ENCODE measurements at places on chromosomes 13 and 19. TPM values are rescaled to one million over a fixed set of nuclear protein-coding genes. Genes with fewer than 3 reads are reported as not detected.
A peak's percentile ranks its signal among the peaks of the same experiment; 100 is the strongest.

The ZNF699 gene
- 3.9 TPM for total RNA-seq

The CACNA1A gene
- total RNA-seq = 9.0 TPM

The ZNF564 gene
- total RNA-seq = 18.8 TPM

The HCN2 gene
- total RNA-seq = 0.28 TPM

The CEACAM7 gene
- total RNA-seq = not detected

The PSG7 gene
- total RNA-seq = not detected

The YIPF2 gene
- total RNA-seq = 51.4 TPM

DNA sequence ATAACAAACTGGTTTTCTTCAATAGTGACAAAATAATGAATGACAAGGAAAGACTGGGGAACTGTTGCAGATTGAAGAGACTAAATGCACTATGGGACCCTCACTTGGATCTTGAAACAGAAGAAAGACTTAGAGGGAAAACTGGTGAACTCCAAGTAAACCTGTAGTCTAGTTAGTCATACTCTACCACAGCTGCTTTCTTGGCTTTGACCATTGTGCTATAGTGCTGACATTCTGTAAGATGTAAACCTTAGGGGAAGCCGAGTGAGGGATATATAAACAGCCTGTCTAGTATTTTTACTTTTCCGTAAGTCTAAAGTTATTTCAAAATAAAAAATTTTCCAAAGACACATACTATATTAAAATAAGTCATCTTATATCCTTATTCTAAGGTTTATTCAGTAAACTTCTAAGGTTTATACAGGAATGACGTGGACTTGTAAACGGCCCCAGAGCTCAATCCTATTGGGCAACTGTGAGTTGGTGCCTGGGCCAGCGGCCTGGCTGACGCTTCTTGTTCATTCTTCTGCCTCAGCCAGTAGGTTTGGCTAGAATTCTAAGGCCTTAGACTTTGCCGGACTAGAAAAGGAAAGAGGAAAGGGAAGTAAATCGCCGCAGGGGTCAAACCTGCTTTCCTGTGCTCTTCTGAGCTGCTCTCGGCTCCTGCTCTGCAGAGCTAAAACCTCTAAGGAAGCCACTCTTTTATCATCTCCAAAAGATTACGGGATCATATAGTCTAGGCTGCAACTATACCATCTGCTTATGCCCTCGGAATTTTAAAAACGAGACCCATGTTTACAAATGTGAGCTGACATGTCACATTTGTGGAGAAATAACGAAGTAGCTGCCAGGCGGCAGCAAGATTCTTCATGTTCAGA lies 33.6 kb upstream of the UBE2L5 start:
- DNase-seq = peak; percentile 40

DNA sequence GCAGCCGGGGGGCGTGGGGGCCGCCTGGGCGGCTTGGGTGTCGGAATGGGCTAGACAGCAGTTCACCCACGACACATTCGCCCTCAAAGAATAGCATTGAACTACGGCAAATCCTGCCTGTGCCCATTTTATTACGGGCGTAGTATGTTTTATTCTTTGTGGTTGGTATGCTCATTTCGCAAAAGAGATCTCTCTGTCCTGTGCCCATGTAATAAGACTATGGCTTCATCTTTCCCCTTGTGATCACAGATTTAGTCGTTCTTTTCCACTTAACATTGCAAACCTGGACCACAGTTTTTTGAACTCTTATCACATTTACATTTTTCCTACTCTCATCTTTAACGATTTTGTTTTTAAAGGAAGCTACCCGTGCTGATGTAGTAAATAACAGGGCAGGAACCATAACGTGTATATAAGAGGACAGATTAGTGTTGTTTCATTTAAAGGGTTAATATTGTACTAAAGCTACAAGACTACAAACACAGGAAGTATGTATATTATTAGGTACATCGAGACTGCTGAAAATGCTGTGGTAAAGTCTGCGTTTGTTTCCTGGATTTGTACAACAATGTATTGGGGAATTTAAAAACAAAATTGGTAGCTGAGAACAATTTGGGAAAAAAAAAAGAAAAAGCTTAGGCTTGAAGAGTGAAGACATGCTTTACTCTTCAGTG lies 3.2 kb upstream of the MYCBP2 start:
- DNase-seq = no peak

GRCh38 chr19:49660338-49660961 lies 5.2 kb downstream of the IRF3 start:
- DNase-seq = no peak

- DNase-seq = no peak
These were observed 20.5 kb downstream of the SMARCA4 start for GRCh38 chr19:10981252-10981895.

- no peak for DNase-seq
These were observed 9.9 kb downstream of the SOX21 start for GRCh38 chr13:94702181-94703041.

DNA sequence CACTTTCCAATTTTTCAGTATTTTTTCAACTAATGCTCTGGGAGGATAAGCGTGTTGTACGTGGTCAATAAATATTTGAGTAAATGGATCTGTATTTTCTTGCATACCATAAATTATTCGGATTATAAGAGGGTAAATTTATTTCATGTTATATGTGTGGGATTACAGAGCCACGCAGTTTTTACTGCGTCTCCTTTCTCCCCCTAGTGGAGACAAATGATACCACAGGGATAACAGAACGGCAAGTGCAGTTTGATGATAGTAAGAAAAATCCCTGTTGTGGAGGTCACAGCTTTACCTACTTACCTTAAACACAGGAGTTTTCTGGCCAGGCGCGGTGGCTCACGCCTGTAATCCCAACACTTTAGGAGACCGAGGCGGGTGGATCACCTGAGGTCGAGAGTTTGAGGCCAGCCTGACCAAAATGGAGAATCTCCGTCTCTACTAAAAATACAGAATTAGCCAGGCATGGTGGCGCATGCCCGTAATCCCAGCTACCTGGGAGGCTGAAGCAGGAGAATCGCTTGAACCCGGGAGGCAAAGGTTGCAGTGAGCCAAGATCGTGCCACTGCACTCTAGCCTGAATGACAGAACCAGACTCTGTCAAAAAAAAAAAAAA lies 16.8 kb downstream of the MBD3L2B start:
- DNase-seq = peak; percentile 11

DNA sequence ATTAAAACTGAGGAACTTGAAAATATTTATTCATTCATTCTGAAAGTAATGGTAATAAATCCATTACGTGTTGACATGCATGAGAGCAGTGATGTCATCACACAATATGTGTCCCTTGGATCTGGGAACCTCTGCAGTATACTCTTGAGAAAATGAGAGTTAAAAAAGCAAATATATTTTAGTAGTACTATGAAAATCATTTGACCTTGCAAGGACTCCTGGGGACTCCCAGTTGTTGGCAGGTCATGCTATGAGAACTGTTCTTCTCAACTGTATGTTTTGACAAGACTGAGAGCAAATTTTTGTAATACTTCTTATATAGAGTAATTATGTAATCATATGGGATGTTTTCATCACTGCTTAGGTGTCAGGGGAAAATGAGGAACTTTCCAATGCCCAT lies 249.4 kb downstream of the PCCA start:
- no peak for DNase-seq

GRCh38 chr13:101415358-101416174 lies 742 bp downstream of the NALCN start:
- DNase-seq = no peak

DNA sequence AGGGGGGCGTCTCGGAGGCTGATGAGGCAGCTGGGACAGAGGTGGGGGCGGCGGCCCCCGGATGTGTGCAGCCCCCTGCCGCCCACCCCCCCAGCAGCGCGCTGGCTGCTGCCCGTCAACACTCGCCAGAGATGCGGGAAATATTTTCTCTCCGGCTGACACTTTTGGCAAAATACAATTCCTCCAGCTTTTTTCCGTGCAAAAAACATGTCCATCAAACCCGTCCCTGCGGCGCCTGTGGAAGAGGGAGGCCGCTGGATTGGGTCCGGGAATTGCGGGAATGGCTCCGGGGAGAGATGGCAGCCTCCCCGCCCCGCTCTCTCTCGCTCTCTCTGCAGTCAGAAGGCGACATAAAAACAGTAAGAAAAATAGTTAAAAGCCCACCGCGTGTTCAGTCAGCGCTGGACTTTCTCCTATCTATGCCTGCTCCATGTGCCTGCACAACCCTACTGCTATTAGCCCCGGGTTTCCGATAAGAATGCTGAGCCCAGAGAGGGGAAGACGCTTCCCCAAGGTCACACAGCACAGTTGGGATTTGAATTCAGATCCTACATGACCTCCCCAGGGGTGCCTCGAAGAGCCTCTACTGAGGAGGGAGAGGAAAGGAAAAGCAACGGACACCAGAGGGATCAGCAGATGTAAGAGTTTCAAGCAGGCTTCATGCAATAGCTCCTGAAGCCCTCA lies 23.2 kb downstream of the ZNRF4 start:
- no peak for DNase-seq

DNA sequence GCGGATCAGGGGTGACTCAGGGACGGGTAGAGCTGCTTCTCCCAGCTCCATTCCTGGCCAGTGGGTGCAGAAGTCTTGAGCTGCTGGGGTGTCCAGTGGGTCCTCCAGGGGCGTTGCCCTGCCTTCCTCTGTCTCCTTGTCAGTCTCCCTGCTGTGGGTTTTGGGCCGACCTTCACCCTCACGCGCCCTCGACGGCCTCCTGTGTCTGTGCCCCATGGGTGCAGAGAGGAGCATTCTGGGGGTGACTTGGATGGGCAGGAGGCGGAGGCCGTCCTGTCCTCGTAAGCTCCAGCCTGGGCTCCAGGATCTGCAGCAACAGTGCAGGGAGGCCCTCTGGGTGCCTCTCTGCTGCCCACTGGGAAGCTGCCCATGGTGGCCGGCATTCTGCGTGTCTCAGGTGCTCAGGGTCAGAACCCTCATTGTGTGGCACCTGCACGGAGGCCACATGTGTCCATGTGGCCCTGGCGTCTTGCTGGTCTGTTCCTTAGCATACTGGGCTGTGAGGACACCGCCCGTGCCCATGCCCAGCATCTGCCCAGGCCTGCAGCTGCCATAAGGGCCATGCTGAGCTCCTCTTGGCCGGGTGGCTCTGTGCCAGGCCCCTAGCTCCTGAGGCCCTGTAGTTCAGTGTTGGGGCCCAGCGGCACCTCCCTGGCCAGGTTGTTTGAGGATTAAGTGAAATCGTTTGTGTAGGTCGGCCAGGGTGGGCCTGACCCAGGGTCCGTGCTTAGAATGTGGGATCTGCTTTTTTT lies 17.3 kb downstream of the DOT1L start:
- DNase-seq = no peak

DNA sequence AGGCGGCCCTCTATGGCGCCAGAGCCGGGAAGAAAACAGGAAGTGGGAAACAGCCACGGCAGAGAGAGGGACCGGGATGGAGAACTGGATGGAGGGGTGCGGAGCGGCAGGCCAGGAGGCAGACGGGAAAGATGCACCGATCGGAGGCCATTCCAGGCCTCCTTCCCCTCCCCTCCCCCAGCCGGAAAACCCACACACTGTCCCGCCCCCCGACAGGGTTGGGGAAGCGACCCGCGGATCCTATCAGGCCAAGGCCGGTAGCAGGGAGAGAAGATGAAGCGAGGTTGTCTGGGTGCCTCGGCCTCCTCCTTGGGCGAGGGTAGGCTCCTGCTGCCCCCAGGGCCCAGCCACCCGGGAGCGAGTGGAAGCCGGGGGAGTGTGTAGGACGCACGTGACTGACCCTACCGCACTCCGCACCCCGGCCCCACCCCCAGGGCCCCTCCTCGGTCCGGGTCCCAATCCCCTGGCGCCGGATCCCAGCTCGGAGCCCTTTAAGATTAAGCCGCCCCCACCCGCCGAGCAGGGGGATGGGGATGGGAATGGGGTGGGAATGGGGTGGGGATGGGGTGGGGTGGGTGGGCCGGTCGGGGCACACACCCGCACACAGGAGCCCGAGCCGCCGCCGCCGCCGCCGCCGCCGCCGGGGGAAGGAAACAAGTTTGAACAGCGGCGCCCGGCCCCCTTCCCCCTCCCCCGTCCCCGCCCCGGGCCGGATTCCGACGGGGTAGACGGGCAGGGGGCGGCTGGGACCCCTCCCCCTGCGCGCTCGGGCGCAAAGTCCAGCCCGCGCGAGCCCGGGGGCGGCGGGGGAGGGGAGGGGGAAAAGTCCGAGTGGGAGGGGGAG lies 1.5 kb downstream of the ERF start:
- DNase-seq = peak; percentile 79

DNA sequence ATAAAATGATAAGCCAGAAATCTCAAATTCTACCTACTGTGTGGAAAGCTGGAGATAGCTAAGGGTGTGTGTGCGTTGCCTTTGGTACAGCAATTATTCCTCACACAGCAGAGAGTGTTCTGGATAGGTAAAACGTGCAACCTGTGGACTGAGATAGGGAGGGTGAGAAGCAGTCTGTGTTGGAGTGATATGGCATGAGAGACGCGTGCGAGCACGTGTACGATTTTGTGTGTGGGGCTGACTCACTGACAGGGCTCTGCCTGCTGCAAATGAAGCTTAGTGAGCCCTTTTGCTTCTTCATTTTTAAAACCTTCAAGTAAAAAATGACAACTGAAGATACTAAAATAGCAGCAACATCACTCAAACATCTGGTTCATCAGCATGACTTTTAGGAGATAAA lies 35.7 kb upstream of the SLC10A2 start:
- DNase-seq = no peak

- no peak for DNase-seq
These were observed 18.1 kb downstream of the MCF2L start for GRCh38 chr13:112986946-112987681.

DNA sequence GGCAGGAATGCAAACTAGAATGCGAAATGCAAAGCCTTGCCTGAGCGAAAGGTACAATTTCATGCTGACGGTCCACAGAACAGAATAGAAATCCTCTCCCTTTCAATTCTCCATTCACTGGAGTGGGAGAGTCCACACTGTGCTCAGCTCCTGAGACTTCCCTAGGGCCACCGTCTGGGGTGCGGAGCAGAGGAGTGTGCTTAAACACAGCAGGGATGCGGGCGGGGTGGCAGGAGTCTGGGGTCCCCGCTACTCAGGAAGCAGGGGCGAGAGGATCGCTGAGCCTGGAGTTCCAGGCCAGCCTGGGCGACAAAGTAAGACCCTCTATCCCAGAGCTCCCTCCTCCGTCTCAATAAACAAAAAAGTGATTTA lies 552 bp upstream of the ZNF816 start:
- DNase-seq = peak; percentile 26

- no peak for DNase-seq
These were observed 527.6 kb upstream of the KLF12 start for GRCh38 chr13:74661851-74662250.

- DNase-seq = no peak
These were observed at the start of gene ARHGEF18 for GRCh38 chr19:7348587-7349230. ARHGEF18 (plus strand) TSS chr19:7348937; CDS start chr19:7362891, 13,954 bp downstream.

DNA sequence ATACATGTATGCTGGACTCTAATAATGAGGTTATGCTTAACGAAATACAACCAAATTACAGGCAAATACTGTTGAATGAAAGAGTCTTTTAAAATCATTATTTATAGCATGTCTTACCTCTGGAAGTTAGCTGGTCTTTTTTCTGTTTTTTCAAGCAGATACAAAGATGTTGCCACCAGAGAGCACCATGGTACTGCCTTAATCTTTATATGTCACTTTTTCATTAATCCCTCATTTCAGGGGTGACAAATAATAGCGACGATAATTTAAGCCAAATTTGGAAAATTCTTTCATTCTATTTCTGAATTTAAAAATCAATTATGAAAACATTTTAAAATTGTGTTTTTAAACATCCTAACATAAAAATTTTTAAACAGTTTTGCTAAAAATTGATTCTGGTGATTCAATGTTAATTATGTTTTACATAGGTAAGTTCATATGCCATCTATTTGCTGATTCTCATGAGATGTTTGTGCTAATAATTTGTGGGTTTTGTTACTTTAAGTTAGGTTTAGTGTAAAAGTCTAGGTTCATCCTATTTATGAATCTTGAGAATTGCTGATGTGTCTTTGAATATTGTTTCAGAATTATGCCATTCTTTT lies 379.3 kb upstream of the SGCG start:
- DNase-seq = no peak

- no peak for DNase-seq
These were observed 11.8 kb upstream of the KATNAL1 start for GRCh38 chr13:30319130-30319529.

Measured in endothelial cell (in vitro differentiated cells).